ENCODE measurements at places on chromosomes 16 and 17.

- DNase-seq: no peak
Measured at GRCh38 chr16:49782405-49782804, 73.5 kb downstream of the ZNF423 start.

GRCh38 chr17:68961214-68961882 lies 6.2 kb upstream of the ABCA8 start:
- DNase-seq: peak; percentile 38

DNA sequence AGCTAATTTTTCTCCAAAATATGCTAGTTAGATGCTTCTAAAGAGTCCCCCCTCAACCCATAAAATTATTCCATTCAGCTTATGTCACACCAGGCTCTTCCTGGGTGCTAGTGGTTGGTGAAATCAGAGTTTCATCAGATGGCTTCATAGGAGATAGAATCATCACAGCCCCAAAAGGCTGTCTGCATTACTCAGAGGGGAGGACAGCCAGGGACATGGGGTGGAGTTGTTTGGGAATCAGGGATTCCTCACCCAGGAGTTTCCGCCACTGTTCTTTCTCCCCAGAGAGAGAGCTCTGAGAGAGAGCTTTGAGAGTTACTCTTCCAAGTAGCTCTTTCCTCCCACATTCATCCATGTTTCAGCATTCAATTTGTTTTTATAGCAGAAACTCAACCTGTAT lies 288 bp upstream of the KRT34 start:
- DNase-seq: no peak

- no peak for DNase-seq
Measured at GRCh38 chr17:48893646-48894508, 1.3 kb downstream of the ATP5MC1 start.

DNA sequence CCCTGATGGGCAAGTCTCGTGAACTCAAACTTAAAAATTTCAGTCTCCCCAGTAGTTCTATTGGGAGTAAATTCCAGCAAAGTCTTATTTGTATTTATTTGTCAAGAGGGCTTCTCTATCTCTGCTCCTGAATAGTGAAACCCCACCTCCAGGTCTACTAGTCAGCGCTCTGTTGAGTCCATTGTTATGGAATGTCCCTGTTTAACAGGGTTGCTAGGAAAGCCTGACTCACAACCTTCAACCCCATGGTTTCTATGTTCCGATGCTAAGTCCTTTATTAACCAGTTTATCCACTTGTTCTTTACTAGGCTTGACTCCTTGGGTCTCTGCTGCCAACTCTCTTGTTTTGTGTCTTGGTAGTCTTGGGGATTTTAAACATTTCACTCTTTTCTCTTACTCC lies 250.7 kb upstream of the MYOCD start:
- DNase-seq: no peak

DNA sequence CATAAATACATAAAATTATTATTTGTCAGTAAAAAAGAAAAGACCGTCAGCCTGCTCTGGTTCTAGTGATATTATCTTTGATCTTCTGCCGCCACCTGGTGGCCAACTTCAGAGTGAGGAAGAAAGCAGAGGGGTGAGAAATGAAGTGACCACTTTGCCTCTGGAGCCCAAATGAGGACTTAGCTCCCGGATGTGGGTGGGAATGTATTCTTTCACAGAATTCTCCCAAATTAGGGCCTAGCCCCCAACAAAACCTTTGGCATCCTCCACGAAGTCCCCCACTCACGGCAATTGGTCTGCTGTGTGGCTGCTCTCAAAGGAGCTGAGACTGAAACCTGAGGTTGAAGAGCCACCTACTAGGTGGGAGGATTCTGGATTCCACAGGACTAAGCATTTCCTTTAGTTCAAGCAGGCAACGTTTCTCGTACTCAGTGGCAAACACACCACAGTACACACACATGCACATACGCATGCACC lies 4.9 kb upstream of the ZNF267 start:
- peak; percentile 84 for DNase-seq

DNA sequence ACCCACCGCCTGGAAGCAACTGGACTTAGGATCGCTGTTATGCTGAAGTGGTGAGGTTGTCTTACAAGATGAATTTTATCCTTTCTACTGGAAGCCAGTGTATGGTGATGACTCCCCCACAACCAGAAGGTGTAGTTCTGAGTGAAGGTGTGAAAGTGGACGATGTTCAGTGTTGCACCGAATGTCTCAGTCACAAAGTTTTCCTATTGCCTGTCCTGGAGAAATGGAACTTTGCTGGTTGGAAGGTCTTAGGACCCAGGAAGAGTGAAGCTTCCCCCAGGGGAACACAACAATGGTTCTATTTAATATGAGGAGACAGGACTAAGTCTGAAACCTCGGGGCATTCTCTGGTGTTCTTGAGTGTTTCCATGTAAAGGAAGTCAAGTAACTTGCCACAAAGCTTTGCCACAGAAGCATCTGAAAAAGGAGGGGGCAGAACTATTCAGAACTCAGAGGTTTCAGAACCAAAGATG lies 44.2 kb downstream of the USP22 start:
- no peak for DNase-seq

GRCh38 chr16:12538667-12539091 lies 265.0 kb downstream of the CPPED1 start:
- no peak for DNase-seq

- DNase-seq: no peak
Measured at GRCh38 chr17:73156887-73157520, 7.8 kb upstream of the SSTR2 start.

DNA sequence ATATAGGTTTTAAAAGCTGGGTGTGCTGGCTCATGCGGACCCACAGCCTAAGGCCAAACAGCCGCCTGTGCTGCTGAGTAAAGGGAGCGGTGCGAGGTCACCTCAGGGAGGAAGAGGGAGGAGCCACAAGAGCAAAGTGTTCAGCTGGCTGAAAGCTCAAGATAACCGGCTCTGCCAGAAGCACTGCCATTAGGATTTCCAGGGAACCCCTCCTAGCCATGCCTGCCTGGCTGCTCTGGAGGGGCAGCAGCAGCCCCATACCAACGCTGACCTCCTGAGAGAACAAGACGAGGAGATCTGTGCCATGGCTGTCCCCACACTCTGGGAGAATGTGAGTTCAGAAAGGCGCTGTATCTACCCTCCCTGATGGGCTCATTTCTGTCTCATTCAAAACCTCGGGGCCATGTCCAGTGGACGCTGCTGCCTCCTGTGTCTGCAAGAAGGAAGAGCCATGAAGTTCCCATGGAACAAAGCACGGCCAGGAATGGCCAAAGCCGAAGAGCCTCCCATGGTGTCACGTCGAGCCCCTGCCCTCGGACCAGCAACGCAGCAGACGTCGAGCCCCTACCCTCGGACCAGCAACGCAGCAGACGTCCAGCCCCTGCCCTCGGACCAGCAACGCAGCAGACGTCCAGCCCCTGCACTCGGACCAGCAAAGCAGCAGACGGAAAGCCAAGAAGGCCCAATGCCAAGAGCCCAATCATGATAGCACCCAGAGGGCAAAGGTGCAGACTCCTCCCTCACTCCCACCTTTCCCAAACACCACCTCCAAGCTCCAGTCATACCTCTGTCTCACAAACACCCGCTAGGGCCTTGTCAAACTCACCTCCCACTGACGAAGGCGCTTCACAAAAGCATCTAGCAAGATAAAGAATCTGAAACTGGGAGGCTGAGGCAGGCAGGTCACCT lies 107.0 kb downstream of the ANKRD11 start:
- DNase-seq: no peak

DNA sequence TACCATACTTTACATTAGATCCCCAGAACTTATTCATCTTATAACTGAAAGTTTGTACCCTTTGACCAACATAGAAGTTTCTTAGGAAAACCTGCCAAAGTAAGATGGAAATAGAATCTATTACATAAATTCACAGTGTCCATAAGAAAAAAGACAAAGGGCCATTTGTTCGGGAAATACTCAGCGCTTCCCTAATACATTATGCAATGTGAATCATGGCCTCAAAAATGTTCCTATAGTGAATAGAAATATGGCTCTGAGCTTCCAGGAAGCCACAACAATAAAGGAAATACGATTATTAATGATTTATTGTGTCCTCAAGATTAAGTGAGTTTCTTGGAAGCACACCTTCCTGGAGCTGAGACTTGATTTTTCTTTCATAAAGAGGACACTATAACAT lies 51.5 kb downstream of the GPRC5B start:
- no peak for DNase-seq

GRCh38 chr17:79837888-79838521 lies 1.2 kb downstream of the CBX4 start:
- DNase-seq: no peak

DNA sequence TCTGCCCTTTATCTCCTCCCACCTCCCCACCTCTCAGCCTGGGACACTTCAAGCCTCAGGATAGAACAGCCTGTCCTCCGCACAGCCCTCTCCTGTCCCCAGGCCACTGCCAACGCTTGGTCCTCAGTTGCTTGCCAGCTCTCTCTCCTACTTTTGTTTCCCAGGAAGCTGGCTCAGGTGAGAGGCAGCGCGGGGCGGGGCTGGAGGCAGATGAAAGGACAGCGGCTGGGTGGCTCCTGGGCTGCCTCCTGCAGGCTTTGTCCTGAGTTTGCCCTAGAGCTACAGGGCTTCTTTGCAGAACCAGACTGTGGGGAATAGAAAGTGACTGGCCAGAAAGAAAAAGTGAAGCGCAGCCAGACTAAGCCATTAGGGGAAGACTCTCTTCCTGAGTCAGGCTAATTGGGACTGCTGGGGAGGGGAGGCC lies 48.2 kb upstream of the CDC42EP4 start:
- no peak for DNase-seq

GRCh38 chr16:28218109-28218508 lies 6.3 kb upstream of the XPO6 start:
- DNase-seq: no peak

DNA sequence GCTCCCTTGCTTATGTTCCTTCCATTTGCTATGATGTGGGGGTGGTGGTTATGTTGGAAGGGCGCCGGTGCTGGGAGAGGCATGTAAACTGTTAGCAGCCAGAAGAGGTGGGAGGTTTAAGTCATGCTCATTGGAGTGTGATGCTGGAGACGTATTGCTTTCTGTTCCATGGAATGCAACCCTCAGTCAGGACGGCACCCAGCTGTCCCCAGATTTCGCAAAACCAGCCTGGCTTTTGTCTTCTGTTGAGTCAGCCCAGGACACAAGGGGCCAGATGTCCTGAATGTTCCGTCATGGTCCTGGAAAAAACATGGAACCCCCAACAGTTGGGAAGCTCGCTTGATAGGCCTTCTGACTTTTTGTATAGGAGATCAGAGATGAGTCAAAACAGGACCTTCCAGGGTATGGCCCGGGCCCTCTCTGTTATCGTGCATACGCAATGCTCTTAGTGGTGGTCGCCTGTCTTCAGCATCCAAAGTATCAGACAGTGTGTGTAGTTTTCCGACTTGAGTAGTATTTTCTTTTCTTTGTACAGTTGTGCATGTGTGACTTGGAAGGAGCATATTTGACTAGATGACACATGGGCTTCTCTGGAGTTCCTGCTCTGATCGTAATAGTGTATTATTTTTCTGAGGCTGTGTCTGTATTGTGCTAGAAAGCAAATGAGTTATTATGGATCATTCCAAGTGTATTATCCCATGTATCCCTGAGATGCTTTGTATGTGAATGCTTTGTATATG lies 201.9 kb downstream of the SNX29 start:
- DNase-seq: peak; percentile 60

GRCh38 chr16:53892155-53892554 lies 188.2 kb downstream of the FTO start:
- peak; percentile 30 for DNase-seq

GRCh38 chr17:8314797-8315763 lies 5.0 kb downstream of the ARHGEF15 start:
- DNase-seq: no peak

- no peak for DNase-seq
Measured at GRCh38 chr17:31291820-31292219, 5.2 kb downstream of the OMG start.

GRCh38 chr16:69285240-69285639 lies 25.9 kb upstream of the VPS4A start:
- no peak for DNase-seq

GRCh38 chr16:50925758-50926357 lies 184.0 kb downstream of the CYLD start:
- DNase-seq: no peak

DNA sequence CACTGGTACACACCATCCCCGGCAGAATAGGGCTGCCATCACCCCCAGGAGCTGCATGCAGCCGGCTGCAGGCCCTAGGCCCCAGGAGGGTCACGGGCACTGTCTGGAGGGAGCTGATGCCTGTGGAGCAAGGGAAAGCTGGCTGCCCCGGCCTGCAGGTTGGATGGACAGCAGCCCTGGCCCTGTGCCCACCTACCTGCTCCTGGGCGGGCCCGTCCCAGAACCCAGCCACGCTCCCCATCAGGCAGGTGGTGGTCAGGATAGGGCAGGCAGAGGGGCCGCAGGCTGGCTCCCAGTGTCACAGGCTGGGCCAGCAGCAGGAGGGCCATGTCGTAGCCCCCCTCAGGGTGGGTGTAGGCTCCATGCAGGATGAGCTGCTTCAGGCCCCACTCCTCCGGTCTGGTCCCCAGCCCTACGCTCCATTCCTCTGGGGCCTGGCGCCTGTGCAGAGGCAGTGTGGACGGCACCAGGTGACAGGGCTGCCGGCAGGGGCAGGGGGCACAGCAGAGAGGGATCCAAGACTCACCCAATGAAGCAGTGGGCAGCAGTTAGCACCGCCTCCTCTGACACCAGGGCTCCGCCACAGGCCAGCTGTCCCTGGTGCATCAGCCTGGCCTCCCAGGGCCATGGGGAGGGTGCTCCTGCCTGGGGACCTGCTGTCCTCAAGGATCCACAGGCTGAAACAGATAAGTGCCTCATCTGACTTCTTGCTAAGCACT lies 4.0 kb downstream of the PRSS53 start:
- peak; percentile 20 for DNase-seq
